ENCODE measurements at places on chromosomes 7 and 10.

DNA sequence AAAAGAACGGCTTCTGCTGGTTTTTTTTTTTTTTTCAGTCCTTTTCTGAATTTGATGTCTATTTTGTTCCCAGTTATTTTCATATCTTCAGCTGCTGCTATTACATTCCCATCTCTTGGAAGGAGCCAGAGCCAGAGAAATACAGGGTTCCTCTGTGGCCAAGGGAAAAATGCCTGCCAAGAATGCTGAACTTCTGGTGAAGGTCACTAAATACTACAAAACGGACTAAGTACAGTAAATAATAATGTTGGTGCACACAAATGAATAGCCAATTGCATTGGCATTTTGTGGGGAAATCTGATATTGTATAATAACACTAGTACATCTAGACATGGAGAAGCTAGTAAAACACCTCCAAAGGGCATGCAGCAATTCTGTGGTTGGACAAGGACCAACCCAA lies 56.3 kb upstream of the ZEB1 start:
- no peak for DNase-seq

DNA sequence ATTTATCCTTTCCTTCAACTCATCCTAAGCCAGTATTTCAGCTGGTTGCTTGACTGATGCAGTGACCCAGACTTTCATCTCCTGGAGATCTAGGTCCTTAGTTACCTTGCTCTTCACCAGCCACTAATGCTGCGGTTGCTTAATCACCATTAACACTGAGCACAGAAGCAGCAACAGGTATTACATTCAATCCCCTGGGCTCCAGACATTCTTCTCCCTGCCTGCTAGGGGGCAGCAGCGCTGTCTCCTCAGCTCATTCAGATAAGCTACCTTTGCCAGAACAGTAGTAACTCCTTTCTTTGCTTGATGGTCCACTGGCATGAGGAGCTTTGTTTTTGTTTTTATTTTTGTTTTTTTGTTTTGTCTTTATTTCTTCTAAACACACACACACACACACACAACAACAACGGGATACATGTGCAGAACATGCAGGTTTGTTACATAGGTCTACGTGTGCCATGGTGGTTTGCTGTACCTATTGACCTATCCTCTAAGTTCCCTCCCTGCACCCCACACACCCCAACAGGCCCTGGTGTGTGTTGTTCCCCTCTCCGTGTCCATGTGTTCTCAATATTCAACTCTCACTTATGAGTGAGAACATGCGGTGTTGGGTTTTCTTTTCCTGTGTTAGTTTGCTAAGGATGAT lies 1043.2 kb upstream of the C7orf33 start:
- DNase-seq, result peak; percentile 23

- no peak for DNase-seq
These were observed 502.0 kb upstream of the CELF2 start for GRCh38 chr10:10515479-10516204.

DNA sequence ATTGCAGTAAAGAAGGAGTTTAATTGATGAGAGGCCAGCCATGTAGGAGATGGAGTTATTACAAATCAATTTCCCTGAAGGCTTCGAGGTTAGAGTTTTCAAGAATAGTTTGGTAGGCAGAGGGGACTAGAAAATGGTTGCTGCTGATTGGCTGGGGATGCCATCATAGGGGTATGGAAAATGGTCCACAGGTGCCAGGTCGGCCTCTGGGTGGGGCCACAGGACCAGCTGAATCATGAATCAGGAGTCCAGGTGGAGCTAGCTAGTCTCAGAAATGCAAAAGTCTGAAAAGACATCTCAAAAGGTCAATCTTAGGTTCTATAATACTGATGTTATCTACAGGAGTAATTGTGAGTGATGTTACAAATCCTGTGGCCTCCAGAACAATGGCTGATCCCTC lies 714.0 kb upstream of the GHITM start:
- DNase-seq, result no peak

- no peak for DNase-seq
These were observed 3.5 kb upstream of the MYL10 start for GRCh38 chr7:101632641-101633040.

GRCh38 chr7:65892835-65893234 lies 20.0 kb downstream of the VKORC1L1 start:
- DNase-seq, result no peak

GRCh38 chr10:14648005-14648765 lies 126.5 kb downstream of the FAM107B start:
- peak; percentile 77 for DNase-seq

- no peak for DNase-seq
These were observed 516.5 kb downstream of the PHTF2 start for GRCh38 chr7:78315119-78315518.

- DNase-seq, result no peak
These were observed 60.0 kb downstream of the PLXNA4 start for GRCh38 chr7:132516042-132516840.

DNA sequence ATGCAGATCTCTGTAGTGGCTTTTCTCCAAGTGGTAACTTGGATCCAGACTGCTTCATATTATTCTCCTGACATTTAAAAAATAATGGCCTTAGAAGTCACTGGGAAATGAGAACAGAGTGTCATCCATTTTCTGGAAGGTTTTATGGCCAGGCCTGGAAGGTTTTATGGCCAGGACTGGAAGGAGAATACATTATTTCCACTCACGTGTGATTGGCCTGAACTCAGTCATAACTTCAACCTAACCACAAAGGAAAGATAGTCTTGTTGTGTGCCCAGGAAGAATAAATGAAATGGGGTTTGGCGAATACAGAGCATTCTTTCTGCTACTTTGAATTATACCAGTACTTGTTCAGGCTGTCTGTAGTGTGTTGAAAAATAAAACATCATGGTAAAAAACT lies 360.9 kb downstream of the GPAM start:
- DNase-seq, result no peak

GRCh38 chr10:28328346-28328745 lies 25.5 kb upstream of the MPP7 start:
- DNase-seq, result no peak

GRCh38 chr10:44388641-44389040 lies 3.7 kb upstream of the CXCL12 start:
- DNase-seq, result no peak

DNA sequence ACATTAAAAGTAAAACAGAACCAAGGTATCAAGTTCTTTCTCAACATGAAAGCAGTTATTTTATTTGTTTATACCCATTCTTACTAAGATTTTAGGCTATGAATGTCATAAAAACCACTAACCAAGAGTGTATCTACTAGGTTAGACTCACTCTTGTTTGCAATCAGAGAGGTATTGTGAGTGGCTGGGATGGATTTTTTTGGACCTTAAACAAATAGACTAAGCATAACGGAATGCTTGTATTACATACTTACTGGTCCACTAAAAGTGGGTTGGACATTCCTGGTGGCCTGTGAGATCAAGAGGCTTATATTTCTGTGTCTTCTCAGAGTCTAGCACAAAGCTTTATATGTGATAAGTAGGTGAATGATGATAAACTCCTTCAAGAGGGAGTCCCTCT lies 32.6 kb upstream of the CBLL1 start:
- no peak for DNase-seq

DNA sequence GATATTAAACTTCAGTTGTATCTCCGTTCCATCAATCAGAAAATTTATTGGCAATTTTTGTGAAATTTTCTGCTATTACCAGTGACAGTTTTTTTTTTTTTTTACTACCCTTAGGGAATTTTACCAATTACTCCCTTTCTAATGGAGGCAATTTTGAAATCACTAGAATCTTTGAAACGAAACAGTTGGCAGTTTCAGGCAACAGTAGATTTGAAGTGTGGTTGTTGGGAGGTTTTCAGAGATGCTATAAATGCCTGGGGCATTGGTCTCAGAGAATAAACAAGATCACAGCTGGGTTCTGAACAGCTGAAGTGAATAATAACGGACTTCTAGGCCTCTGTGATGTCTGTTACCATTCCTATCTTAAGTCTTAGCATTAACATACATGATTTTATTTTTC lies 535.9 kb upstream of the POT1 start:
- DNase-seq, result no peak

DNA sequence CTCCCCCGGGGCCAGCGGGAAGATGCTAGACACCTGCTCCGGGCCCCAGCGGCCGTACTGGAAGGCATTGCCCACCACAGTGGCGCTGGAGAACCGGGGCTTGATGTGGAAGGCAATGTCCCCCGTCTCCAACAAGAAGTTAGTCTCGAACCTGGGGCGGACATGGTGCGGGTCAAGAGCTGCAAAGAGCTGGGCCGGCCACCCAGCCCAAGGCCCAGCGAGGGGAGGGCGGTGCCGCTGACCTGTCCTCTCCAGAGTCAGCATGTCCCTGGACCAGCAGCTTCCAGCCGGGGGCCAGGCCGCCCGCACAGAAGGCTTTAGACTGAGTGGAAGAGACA lies 551 bp downstream of the GRIFIN start:
- DNase-seq, result no peak

GRCh38 chr7:12712236-12712635 lies 24.8 kb downstream of the ARL4A start:
- DNase-seq, result no peak

DNA sequence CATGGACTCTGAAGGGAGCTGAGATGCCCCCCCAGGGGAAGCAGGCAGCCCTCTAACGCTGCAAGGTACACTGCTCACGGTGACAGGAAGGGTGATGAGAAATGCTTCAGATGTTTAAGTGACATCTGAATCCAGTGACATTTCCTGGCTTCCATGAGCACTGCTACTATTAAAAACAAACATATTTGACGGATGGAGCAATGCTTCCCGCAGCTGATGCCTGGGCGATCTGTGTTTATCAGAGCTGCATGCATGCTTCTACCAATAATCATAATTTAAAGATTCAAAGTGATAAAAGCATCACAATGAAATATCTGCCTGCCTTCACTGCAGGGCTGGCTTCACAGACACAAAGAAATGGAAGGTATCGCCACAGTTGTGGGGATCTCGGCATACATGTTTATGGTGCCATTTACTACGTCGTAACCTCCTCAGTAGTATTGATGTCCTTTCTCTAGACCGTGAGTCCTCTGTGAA lies 66.1 kb upstream of the AOAH start:
- DNase-seq, result no peak

- no peak for DNase-seq
These were observed 33.9 kb downstream of the TMEM229A start for GRCh38 chr7:123998921-123999320.

DNA sequence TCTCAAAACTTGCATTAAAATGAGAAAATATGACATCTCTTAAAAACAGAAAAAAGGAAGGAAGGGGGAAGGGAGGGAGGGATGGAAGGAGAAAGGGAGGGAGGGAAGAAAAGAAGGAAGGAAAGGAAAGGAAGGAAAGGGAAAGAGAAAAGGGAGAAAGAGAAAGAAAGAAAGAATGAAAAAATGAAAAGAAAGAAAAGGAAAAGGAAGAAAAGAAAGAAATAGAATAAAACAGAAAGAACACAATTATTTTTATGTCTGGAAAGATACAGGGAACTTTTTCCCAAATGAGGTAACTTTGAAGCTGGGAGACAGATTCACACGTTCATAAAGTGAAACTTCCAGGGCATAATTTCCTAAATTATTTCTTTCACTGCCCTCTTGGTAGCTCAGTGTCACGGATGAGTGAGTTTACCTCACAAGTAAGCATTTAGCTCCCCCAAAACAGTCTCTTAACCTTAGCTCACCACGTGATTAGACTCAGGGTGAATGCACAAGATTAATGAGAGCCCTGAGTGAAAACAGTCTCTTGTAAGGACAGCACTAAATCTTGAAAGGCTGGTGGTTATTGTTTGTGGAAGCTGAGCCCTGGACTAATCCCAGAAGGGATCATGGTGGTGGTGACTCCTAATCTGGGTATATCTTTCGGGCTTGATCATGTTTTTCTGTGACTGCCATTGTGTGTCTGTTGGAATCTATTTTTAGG lies 74.1 kb upstream of the HDAC9 start:
- DNase-seq, result no peak

- no peak for DNase-seq
These were observed 17.8 kb downstream of the LYZL1 start for GRCh38 chr10:29306688-29307087.

DNA sequence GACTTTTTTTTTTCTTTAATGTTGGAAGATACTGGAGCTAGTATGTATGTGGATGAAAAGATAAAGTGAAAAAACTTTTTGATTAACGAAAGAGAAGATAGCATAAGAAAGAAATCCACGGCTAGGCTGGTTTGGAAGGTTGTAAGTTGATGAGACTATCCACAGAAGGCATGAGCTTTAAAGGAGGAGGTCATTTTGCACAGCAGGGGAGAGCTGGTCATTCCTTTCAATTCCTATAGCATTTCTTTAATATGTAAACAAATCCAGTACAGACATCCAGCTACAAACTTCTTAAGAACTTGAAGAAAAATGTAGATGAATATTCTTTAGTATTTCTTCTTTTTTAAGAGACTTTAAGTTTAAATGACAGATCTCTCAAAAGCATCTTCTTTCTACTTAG lies 281.3 kb downstream of the CACNA2D1 start:
- no peak for DNase-seq

DNA sequence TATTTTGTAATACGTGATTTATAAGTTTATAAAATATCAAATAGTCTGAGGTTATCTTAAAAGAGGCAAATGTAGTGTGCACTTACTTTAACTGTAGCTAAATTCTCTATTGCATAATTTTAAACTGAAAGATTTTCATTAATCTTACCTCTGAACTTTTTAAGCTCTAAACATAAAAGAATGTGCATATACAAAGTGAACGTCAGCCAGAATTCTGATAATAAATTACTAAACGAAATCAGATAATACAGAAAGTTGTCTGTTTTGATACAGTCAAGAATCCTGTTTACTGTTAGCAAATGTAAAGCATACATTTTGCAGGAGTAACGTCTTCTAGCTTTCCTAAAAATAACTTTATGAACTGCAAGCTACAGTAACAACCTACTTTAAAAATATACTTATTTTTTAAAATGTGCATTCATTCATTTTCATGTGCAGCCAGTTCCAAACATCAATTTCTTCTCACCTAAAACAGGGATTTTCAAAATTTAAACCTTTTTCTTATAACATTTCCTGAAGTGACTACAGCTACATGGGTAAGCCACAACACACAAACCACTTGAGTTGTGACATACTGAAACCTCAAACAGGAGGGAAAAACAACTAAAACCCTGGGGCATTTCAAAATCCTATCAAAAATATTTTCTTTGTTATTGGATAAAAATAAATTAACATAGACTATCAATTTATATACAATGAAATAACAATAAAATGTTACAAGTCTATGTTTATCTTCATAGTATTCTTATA lies 92.7 kb downstream of the RNLS start:
- DNase-seq, result peak; percentile 9

DNA sequence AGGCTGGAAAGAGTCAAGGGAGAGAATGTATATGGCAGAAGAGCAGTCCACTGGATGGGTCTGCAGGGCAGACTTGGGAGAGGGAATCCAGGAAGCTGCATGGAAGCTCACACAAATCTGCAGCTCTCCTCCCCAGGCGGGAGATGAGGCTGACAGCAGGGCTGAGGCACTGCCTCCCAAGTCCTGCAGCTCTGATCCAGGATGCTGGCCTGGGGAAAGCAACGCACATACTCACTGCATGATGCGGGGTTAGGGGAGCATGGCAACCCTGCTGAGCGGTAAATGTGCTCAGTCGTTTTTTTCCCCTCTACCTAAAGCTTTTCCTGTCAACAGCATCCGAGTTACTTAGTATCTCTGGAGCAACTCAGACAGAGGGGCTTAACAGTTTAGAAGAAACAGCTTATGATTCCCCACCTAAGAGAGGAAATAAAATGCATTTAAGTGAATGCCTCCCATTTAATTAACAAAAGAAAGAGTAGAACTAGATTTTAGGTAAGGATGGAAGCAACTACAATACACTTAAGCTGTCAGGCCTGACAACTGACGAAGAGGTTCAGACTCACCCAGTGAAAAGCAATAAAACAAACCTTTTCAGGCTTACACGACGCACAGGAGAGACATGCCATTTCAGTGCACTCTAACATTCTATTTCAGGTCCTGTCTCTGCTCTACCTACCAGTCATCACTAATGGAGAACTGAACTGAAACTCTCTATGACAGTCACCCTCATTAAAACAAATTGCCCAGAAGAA lies 37.0 kb downstream of the CHCHD3 start:
- no peak for DNase-seq
